ENCODE measurements at places on chromosomes 13 and 19. TPM values are rescaled to one million over a fixed set of nuclear protein-coding genes. Genes with fewer than 3 reads are reported as not detected.

LSR gene
- total RNA-seq: 0.37 TPM

ITGBL1 gene
- 634 TPM for total RNA-seq

ONECUT3 gene
- total RNA-seq: not detected

GRIN2D gene
- total RNA-seq: 0.12 TPM

TARM1 gene
- not detected for total RNA-seq

DAND5 gene
- total RNA-seq: 0.13 TPM

KCNN1 gene
- total RNA-seq: not detected

LYPD5 gene
- 0.40 TPM for total RNA-seq

ARHGEF18 gene
- total RNA-seq: 22.7 TPM

CTXN1 gene
- total RNA-seq: 2.0 TPM

RXFP2 gene
- total RNA-seq: not detected

IL12RB1 gene
- total RNA-seq: 0.26 TPM

ZNF675 gene
- total RNA-seq: 4.1 TPM

OR7G1 gene
- not detected for total RNA-seq

KLK4 gene
- total RNA-seq: not detected

SLAIN1 gene
- 2.7 TPM for total RNA-seq
